ENCODE measurements at places on chromosomes 16 and 17.

- no peak for DNase-seq
Observed at GRCh38 chr17:10349403-10349802, 23.4 kb downstream of the MYH13 start.

- no peak for DNase-seq
Observed at GRCh38 chr16:29820271-29820701, at the start of gene MVP. MVP (plus strand) TSS chr16:29820462; CDS start chr16:29830550, 10,088 bp downstream.

GRCh38 chr17:28986714-28987655 is 18.8 kb downstream of the SEZ6 start:
- DNase-seq, result no peak

DNA sequence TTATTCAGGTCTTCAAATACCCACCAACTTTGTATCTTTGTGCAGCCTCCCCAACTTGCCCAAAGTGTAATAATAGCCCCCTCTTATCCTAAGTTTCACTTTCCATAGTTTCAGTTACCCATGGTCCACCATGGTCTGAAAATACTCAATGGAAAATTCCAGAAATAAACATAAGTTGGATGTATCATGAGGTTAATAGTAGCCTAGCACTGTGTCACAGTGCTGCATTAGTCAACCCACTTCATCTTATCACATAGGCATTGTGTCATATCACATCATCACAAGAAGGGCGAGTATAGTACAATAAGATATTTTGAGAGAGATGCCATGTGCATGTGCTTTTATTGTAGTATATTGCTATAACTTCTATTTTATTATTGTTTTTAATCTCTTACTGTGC is 21.9 kb downstream of the OMG start:
- DNase-seq, result no peak

- DNase-seq, result no peak
Observed at GRCh38 chr16:81581107-81581506, 136.5 kb downstream of the CMIP start.

GRCh38 chr17:52191491-52191890 is 33.0 kb upstream of the CA10 start:
- no peak for DNase-seq

DNA sequence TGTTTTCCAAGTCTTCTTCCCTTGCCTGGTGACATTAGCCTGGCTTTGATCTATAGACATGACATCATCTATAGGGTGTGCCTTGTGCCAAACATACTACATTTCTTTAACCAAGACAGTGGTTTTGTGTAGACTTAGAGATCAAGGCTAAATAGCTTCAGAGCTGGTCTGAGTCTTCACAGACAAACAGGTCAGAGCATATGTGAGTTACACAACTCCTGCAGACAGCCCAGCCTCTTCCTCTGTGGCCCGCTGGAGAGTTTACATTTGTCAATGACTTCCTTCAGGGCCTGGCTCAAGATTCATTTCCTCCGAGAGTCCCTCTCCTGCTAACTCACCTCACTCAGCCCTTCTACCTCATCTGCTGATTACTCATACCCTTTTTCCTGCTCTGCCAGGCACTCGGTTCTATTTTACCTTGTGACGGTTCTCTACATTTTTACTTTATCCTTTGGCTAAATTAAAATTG is 73.1 kb upstream of the TANC2 start:
- no peak for DNase-seq

- DNase-seq, result no peak
Observed at GRCh38 chr17:78532311-78532710, 44.9 kb downstream of the DNAH17 start.

DNA sequence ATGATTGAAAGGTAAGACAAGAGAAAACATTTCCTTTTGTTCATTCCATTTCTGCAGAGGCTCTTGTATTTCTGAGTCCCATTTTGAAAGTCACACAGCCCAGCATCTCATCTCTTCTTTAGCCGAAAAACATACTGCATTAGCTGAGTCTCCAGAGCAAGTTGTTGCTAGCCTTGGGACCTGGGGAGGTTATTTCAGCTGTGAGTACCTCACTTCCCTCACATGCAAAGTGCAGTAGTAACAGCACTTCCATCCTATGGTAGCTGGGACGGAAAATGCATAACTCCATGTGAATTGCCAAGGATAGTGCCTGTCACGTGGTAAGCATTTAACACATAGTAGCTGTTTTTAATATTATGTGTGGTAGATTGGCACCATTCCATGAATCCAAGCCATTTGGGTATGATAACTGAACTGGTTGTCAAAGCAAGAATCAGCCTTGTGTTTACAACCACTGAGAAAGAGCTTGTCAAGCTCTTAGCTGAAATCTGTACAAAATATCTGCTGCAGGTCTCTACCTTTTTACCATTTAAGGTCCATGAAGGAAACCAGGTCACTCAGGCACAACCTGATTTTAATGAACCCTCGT is 345.7 kb downstream of the CDH13 start:
- DNase-seq, result no peak

All from HS-27A (cell line).